Stimulated activated CD8-positive, alpha-beta memory T cell treated with anti-CD3 and anti-CD28 coated beads, Interleukin-7, amount 100 ng/mL, for 24 hours (primary cell): ENCODE measurements at places on chromosomes 16 and 17.

GRCh38 chr16:4337540-4338088, 13.5 kb downstream of the PAM16 start:
- no peak for DNase-seq

DNA sequence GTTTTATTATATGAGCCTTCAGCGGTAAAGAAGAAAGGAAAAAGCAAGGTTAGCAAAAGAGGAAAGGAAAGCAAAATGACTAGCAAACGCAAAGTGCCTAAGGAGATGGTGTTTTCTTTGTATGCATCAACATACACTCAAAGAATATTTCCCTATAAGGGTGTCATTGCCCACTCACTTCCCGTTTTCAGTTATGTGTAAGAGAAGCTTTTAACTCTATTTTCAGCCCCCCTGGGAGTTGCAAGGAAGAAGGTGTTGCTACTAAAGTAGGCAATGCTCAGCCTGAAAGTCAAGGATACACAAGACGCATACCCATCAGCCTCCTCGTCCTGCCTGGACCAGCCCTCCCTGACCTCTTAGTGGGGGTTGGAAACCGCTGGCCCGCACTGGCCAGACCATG, 267.7 kb upstream of the ZFHX3 start:
- DNase-seq: no peak

DNA sequence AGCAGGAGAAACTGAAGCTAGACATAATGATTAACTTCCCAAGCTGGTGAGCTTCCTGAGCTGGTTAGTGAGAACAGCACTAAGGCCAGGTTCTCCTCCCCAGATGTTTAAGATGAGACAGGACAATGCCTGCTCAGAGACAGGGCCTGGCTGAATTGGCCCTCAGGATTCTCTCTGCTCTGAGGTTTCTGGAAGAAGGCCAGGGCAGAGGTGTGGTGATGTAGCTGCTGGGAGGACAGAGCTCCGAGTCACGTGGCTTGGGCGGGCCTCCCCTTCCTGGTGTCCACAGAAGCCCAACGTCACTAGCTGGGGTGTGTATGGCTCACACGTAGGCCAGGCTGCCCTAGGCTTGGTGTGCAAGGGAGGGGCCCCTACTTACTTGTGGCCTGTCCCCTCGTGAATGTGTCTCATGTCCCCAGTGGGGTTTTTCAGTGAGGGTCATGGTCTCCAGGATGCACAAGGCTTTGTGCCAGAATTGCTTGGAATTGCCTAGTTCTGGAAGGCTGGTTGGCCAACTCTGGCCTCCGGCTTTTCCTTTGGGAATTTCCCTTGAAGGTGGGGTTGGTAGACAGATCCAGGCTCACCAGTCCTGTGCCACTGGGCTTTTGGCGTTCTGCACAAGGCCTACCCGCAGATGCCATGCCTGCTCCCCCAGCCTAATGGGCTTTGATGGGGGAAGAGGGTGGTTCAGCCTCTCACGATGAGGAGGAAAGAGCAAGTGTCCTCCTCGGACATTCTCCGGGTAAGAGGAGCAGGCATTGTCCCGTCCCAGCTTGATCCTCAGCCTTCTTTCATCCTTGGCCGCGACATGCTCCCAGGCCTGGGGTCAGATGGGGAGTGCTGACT, 3.4 kb downstream of the NOD2 start:
- no peak for DNase-seq

- DNase-seq: no peak
Observed at GRCh38 chr17:47857551-47858455, 6.8 kb upstream of the SP6 start.

- no peak for DNase-seq
Observed at GRCh38 chr16:55367866-55368603, 44.0 kb downstream of the IRX6 start.

- no peak for DNase-seq
Observed at GRCh38 chr16:89314854-89315253, 97.4 kb downstream of the ZNF778 start.

GRCh38 chr17:49447628-49448302, 33.1 kb upstream of the PHB1 start:
- no peak for DNase-seq

- DNase-seq: no peak
Observed at GRCh38 chr17:77466596-77467223, 325.9 kb downstream of the SEC14L1 start.

DNA sequence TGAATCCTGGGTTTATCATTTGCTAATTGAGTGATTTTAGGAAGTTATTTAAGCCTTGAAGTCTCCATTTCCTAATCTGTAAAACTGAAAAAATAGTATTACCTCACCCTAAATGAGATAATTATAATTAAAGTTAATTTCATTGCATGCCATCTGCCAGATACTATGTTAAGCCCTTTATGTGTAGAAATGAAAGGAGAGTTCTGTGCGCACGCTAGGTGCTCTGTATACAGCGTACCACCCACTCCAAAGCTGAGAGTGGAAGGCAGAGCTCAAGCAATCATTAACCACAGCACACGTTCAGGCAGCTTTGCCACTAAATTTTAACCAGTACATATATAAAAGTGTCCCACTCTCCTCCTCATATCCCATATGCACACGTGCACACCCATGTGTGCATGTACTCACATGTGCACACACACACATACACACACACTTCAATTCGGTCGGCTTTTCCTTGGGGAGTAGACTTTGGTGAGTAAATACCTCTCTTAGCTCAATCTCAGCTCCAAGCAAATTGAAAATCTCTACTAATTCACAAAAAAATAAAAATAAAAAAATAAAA, 204.8 kb downstream of the GRIN2A start:
- DNase-seq: no peak

DNA sequence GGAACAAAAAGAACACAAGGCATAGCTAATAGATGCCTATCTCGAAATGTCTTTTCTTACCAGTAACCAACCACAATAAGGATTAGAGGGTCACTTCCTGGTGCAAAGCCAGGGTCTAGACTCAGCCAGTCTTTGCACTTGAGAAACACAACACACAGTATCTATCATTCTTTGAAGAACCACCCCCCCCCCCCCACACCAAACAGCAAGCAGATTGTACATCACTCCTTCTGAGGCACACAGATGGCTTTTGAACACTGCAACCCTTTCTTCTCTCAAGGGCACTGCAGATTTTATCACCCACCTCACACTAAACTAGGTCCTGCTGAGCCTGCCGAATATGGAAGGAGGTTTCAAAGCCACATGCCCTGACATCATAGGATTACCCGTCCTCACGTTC, 145.6 kb downstream of the AATF start:
- DNase-seq: no peak

- DNase-seq: no peak
Observed at GRCh38 chr17:10001306-10001873, 96.3 kb upstream of the RCVRN start.

GRCh38 chr17:70483624-70484023, 314.3 kb downstream of the KCNJ2 start:
- no peak for DNase-seq

DNA sequence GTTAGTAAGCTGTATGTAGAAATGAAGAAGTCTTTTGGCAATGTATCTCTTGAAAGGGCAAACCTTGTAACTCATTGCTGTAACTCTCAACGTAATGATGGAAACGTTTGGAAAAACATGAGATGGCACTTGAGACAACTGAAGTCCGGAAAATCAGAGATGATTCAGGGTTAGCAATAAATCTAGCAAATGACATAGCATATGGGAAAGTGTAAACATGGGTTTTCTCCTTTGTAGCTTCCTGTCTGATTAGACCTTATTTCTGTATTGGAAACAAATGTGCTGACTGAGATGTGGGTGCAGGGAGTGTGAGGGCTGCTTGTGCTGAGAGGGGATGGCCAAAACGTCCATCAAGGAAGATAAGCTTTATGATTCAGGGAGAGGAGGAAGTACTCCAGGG, 110.7 kb upstream of the FAM20A start:
- no peak for DNase-seq

- DNase-seq: no peak
Observed at GRCh38 chr16:75112734-75113491, 3.7 kb downstream of the LDHD start.

- DNase-seq: peak; percentile 38
Observed at GRCh38 chr17:38870259-38871165, 654 bp downstream of the LASP1 start.

GRCh38 chr17:2459917-2460271, 51.8 kb downstream of the METTL16 start:
- DNase-seq: no peak

GRCh38 chr16:6977291-6977690, 355.4 kb upstream of the RBFOX1 start:
- no peak for DNase-seq

GRCh38 chr17:74805591-74805991, 29.4 kb upstream of the NAT9 start:
- no peak for DNase-seq

GRCh38 chr17:36036235-36036634, 18.5 kb upstream of the CCL23 start:
- no peak for DNase-seq

GRCh38 chr17:28760601-28761562, 17.1 kb downstream of the TRAF4 start:
- no peak for DNase-seq

DNA sequence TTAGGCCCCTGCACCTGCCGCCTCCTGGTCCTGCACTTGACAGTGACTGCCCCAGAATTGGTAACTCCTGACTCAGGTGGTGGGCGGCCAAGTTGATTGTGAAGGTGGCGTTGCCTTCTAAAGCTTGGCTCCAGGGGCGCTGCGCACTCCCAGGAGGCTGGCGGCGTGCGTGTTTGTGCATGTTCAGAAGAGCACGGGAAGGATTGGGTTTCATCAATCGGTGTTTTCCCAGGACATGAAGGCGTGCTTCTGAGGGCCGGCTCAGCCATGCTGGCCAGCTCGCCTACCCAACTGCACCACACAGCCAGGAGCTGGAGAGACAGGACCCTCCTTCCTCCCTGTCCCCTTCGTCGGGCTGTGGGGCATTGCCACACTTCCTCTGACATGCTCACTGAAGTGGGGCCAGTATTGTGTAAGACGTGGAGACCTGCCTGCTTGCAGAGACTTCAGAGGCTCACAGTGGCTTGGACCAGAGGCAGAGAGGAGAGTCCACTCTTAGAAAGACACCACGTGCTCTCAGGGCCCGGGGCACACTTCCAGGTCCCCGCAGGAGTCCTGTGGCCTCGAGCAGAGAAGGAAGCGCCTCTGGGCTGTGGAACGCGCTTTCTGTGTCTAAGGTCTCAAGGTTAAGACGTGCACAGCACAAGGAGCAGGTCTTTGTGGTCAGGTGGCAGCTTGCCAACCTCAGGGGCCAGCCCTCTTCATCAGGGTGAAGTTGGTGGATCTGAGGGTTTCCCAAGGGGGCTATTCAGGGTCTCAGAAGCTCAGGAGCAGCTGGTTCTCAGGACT, 2.8 kb downstream of the RAB40C start:
- no peak for DNase-seq

DNA sequence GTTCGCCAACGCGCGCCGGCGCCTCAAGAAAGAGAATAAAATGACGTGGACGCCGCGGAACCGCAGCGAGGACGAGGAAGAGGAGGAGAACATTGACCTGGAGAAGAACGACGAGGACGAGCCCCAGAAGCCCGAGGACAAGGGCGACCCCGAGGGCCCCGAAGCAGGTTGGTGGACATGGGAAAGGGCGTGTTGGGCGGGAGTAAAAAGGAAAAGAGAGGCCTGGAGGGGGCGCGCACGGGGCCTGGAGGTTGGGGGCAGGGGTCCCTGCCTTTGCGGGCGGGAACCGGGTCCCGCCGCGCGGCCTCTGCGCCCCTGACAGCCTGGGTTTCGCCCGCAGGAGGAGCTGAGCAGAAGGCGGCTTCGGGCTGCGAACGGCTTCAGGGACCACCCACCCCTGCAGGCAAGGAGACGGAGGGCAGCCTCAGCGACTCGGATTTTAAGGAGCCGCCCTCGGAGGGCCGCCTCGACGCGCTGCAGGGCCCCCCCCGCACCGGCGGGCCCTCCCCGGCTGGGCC, 2.1 kb downstream of the IRX5 start:
- no peak for DNase-seq

DNA sequence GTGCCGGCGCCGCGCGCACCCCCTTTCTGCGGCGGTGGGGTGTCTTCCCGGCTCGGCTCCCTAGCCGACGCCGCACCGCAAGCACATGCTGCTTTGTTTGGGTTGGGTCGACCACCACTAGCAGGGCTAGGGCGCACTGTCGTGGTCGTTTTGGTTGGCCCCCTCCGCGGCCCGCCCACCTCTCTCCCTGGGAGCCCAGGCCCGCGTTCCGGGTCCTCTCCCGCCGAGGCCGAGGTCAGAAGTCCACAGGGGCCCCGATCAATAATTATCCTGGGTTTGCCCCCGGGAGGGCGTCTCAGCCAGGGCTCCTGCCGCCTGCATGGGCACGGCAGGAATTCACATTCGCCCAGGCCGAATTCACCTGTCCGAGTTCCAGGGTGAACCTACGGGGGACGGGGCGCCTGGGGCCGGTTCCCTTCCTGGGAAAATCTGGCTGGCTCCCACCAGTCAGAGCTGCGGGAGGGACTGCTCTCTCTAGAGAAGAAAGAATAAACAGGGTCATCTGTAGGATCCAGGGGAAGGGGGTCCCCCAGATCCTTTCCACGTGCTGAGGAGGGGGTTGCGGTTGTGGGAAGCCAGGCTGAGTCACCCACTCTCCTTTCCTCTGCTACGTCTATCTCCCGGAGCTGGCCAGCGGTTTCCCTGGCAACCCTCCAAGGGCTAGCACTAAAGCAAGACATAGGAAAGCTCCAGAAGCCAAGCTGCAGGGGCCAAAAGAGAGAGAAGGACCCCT, 584 bp upstream of the STAT5B start:
- no peak for DNase-seq

- no peak for DNase-seq
Observed at GRCh38 chr17:83161298-83162034, 82.1 kb downstream of the METRNL start.

DNA sequence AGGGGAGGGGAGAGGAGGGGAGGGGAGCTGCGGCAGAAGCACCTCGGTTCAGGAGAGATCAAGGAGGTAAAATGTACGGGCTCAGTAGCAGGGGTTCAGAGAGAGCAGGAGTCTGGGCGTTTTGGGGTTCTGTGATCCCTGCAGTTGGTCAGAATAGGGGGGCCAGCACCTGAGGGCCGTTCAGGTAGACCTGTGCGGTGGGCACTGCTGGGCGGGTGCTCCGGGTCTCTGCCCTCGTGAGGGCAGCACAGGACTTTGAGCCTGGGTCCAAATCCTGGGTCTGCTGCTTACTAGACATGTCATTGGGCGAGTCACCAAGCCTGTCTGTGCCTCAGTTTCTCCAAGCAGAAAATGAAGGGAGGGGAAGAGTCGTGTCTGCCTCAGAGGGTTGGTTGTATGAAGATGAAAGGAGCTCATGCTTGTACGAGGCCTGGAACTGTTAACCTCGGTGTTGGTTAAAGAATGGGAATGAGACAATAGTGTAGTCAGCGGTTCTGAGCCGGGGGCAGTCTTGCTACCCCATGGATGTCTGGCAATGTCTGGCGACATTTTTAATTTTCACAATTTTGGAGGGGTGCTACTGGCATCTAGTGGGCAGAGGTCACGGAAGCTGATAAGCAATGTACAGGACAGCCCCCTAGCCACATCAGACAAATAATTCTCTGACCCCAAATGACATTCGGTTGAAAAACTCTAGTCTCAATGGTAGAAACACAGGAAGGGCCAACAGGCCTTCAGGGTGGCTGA, 35.4 kb downstream of the OR1D5 start:
- DNase-seq: no peak

GRCh38 chr17:1563786-1564613, 1.4 kb upstream of the PITPNA start:
- DNase-seq: no peak

- no peak for DNase-seq
Observed at GRCh38 chr16:85141491-85142128, 29.3 kb upstream of the CIBAR2 start.
